ENCODE measurements at places on chromosomes 2 and 18. TPM values are rescaled to one million over a fixed set of nuclear protein-coding genes. Genes with fewer than 3 reads are reported as not detected.

Gene NAT8
- not detected for total RNA-seq

Gene POLE4
- total RNA-seq: 20.7 TPM

Gene C1GALT1C1L
- 1.3 TPM for total RNA-seq

Gene DNAJC5G
- total RNA-seq: not detected
